ENCODE measurements at places on chromosomes 11 and 22. TPM values are rescaled to one million over a fixed set of nuclear protein-coding genes. Genes with fewer than 3 reads are reported as not detected.
A peak's percentile ranks its signal among the peaks of the same experiment; 100 is the strongest.

TNNI2 gene
- total RNA-seq = not detected

MMP1 gene
- not detected for total RNA-seq

CECR2 gene
- 0.15 TPM for total RNA-seq

GRCh38 chr22:29469755-29470154 is 10.3 kb upstream of the NEFH start:
- peaks cover 10% of the 10 kb centered on the region for H3K4me1 ChIP-seq
- peaks cover 16% of the 10 kb centered on the region for H3K27me3 ChIP-seq
- no peak for DNase-seq
- no peaks in the 10 kb centered on the region for H3K36me3 ChIP-seq
- peak overlapping the region; percentile 67 for H3K4me3 ChIP-seq

DNA sequence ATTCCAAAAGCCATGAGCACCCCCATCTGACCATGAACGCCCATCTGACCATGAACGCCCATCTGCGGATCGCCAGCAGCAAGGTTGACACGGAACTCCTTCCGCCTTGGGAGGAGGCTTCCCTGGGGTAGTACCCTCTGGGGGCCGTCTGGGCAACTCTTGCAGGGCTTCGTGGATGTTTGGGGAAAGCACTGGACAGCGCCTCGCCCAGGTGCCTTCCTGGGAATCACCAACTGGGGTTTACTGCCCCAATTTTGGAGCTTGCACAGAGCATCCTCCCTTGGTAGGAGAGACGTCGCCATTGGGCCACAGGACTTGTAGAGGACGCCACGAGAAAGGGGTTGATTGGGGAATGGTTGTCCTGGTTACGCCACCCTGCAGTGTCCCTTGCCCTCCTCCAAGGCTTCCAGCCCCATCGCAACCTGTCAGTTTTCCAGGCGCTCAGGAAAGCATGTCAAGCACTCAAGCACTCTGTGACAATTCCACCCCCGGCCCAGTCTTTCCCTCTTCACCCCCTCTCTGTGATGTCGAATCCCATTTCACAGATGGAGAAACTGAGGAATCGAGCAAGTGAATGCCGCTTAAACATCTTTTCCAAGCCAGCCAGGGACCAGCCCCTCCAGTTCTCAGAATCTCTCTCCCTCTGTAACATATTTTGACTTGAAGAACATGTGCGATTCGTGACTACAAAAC is 914 bp upstream of the PRDM11 start:
- H3K4me3 ChIP-seq = peak overlapping the region; percentile 72
- peaks cover 35% of the 10 kb centered on the region for H3K27me3 ChIP-seq
- H3K36me3 ChIP-seq = no peaks in the 10 kb centered on the region
- H3K4me1 ChIP-seq = peaks cover 25% of the 10 kb centered on the region
- H3K27ac ChIP-seq = peak overlapping the region; percentile 82
